ENCODE measurements at places on chromosomes 6 and 20.

GRCh38 chr6:97456070-97456469 is 173.1 kb upstream of the MMS22L start:
- no peaks in the 10 kb centered on the region for H3K4me1 ChIP-seq
- H3K27me3 ChIP-seq, result no peaks in the 10 kb centered on the region
- H3K36me3 ChIP-seq, result no peaks in the 10 kb centered on the region
- no peak overlapping the region for H3K27ac ChIP-seq

DNA sequence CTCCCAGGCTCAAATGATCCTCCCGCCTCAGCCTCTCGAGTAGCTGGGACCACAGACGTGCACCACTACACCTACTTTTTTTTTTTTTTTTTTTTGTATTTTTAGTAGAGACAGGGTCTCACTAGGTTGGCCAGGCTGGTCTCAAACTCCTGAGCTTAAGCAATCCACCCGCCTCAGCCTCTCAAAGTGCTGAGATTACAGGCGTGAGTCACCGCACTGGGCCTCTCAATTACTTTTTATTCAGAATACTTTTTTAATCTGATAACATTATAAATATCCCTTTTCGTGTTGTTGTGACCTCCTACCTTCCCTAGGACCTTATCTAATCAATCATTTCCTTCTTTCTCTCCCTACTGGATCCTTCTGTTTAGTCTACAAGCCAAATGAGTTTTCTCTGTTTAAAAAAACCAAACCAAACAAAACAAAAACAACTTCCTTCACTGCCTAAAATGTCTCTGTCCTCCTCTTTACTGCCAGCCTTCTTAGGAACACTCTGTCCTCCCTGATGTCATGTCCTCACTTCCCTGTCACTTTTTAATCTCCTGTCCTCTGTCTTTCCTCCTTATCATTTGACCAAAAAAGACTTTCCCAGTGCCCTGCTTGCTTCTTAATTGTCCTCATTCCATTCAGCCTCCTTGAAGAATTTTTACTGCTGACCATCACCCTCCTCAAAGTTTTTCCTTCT is 85.0 kb downstream of the CAP2 start:
- no peaks in the 10 kb centered on the region for H3K4me1 ChIP-seq
- DNase-seq, result no peak
- no peaks in the 10 kb centered on the region for H3K36me3 ChIP-seq

DNA sequence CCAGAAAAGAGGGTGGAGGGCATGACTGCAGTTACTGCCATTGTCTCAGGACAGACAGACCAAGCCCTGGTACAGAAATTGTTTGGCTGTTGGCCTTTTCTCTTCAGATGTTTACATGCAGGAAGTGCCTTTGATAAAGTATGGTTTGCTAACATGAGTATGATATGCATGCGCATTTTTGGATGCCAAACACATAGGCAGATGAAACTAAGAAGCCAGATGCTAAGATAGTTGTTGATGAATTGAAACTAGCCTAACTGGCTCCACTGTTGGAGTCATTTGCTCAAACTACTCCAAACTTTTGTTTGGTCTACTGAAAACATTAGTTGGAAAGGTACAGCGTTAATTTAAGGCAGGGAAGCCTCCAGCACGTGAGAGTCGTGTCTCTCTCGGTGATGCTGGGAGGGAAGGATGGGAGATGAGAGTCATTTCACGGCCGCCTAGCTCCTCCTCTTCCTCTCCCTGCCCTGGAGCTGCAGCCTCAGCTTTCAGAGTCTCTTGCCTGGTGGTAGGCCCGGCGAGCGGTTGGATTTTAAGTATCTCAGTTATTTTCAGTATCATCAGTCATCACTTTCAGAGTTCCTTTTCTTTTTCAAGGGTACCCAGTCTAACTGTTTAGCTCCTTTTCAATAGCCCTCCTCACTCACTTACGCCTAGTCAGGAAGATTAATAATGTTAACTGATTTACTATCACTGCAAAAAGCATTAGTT is 29.7 kb downstream of the RREB1 start:
- no peak for DNase-seq
- no peak overlapping the region for H3K4me3 ChIP-seq
- H3K36me3 ChIP-seq, result no peaks in the 10 kb centered on the region
- peak overlapping the region; percentile 68 for H3K27ac ChIP-seq

- no peaks in the 10 kb centered on the region for H3K4me1 ChIP-seq
- DNase-seq, result no peak
- H3K27me3 ChIP-seq, result no peaks in the 10 kb centered on the region
Measured at GRCh38 chr6:148790404-148790803, 43.6 kb downstream of the UST start.

- no peak overlapping the region for H3K27ac ChIP-seq
- H3K36me3 ChIP-seq, result no peaks in the 10 kb centered on the region
- H3K4me3 ChIP-seq, result no peak overlapping the region
- H3K4me1 ChIP-seq, result no peaks in the 10 kb centered on the region
- H3K27me3 ChIP-seq, result no peaks in the 10 kb centered on the region
- DNase-seq, result peak; percentile 21
Measured at GRCh38 chr6:159943101-159943632, 25.7 kb upstream of the IGF2R start.

Data from hepatocyte (in vitro differentiated cells).